CD8-positive, alpha-beta memory T cell (primary cell): ENCODE measurements at places on chromosomes 7 and 10. TPM values are rescaled to one million over a fixed set of nuclear protein-coding genes. Genes with fewer than 3 reads are reported as not detected.

Gene SFRP4
- not detected for polyA plus RNA-seq

Gene GIMAP2
- 88.0 TPM for polyA plus RNA-seq

Gene CTNNA3
- 0.92 TPM for polyA plus RNA-seq

Gene CTAGE4
- polyA plus RNA-seq = 0.15 TPM

Gene ELFN1
- polyA plus RNA-seq = 0.20 TPM

Gene OR2A12
- not detected for polyA plus RNA-seq

Gene GPR141
- 1.1 TPM for polyA plus RNA-seq

Gene COPG2
- 1.4 TPM for polyA plus RNA-seq

Gene GPR15LG
- not detected for polyA plus RNA-seq

Gene SVOPL
- polyA plus RNA-seq = not detected

Gene PLXDC2
- 1.5 TPM for polyA plus RNA-seq

Gene C10orf62
- polyA plus RNA-seq = not detected

Gene SFTPA1
- not detected for polyA plus RNA-seq

Gene RBM20
- polyA plus RNA-seq = not detected

Gene PSD
- 1.9 TPM for polyA plus RNA-seq

Gene AP1S1
- polyA plus RNA-seq = 4.4 TPM

Gene NUTM2D
- not detected for polyA plus RNA-seq

Gene CABCOCO1
- not detected for polyA plus RNA-seq

Gene CALHM3
- polyA plus RNA-seq = not detected

Gene NSMCE4A
- polyA plus RNA-seq = 58.2 TPM

Gene NACAD
- polyA plus RNA-seq = 0.31 TPM

Gene DAGLB
- polyA plus RNA-seq = 9.7 TPM

Gene RAB19
- polyA plus RNA-seq = 2.0 TPM

Gene ADD3
- 378 TPM for polyA plus RNA-seq

Gene FANK1
- polyA plus RNA-seq = not detected

Gene NUTM2B
- polyA plus RNA-seq = not detected

Gene OR13A1
- 0.29 TPM for polyA plus RNA-seq

Gene OR2A7
- polyA plus RNA-seq = 0.45 TPM

Gene PLEKHS1
- polyA plus RNA-seq = not detected

Gene MINDY4
- 1.0 TPM for polyA plus RNA-seq

Gene INA
- not detected for polyA plus RNA-seq

Gene IL15RA
- 19.8 TPM for polyA plus RNA-seq

Gene GFRA1
- not detected for polyA plus RNA-seq

Gene TMEM270
- polyA plus RNA-seq = not detected

Gene LIPF
- polyA plus RNA-seq = not detected

Gene VWA2
- polyA plus RNA-seq = not detected

Gene PPIF
- 13.7 TPM for polyA plus RNA-seq

Gene SUN3
- not detected for polyA plus RNA-seq

Gene SPDYE5
- polyA plus RNA-seq = 0.58 TPM

Gene WASHC2C
- polyA plus RNA-seq = 41.1 TPM

Gene DMBT1
- polyA plus RNA-seq = not detected

Gene CDHR3
- 1.7 TPM for polyA plus RNA-seq

Gene DDX21
- 23.1 TPM for polyA plus RNA-seq

Gene ALDH18A1
- polyA plus RNA-seq = 66.9 TPM

Gene PRLHR
- not detected for polyA plus RNA-seq

Gene SPDYE11
- 0.16 TPM for polyA plus RNA-seq

Gene LRRTM3
- polyA plus RNA-seq = not detected

Gene CYP3A5
- 0.16 TPM for polyA plus RNA-seq

Gene TRPV6
- not detected for polyA plus RNA-seq

Gene C7orf57
- polyA plus RNA-seq = not detected

Gene ADCYAP1R1
- polyA plus RNA-seq = not detected

Gene IDI1
- polyA plus RNA-seq = 53.1 TPM

Gene DGKI
- polyA plus RNA-seq = not detected

Gene SYT15
- polyA plus RNA-seq = 0.05 TPM

Gene SPDYE2
- 0.28 TPM for polyA plus RNA-seq

Gene SSC4D
- 0.17 TPM for polyA plus RNA-seq

Gene TMEM196
- not detected for polyA plus RNA-seq
